ENCODE measurements at places on chromosomes 13 and 19. TPM values are rescaled to one million over a fixed set of nuclear protein-coding genes. Genes with fewer than 3 reads are reported as not detected.

GRCh38 chr13:107289540-107289939, 721.6 kb upstream of the ARGLU1 start:
- DNase-seq = no peak

DNA sequence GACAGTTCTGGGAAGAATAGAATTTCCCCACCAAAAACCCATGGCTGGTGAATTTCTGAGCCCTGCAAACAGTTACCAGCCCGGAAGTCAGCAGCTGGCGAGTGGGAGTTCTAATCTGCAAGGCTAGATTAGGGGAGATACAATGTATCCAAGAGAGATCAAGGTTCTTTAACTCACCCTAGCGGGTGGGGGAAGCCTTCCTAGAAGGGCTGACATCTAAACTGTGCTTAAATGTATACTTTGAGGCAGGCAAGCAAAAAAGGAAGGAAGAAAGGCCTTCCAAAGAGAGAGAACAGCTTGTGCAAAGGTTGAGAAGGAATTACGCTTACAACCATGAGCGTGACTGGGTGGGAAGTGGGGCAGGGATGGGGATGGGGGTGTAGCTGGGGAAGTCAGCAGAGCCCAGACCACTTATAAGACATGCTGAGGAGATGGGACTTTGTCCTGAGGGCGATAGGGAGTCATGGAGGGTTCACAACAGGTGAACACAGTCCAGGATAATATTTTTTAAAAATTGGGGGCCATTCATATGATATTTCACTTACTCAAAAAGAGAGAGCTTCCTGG, 20.8 kb upstream of the ZNRF4 start:
- DNase-seq = no peak

DNA sequence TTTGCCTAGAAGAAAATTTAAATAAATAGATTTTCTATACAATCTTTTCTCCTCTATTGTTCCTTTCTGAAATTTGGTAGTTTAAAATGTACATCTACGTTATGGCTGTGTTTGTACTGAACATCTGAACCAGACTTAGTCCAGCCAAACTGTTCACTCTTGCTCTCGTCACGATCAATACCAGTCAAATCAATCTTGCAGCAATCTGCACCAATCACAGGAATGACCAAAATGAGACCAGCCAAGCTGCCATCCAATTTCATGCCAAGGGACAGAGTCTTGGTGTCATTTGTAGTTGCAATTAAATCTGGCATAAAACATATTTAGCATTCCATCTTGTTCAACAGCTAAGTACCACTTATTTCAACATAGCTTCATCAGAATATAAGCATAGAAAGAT, 156.6 kb downstream of the IRS2 start:
- no peak for DNase-seq

The ZNF625 gene
- total RNA-seq = 5.5 TPM

- no peak for DNase-seq
These were observed 8.1 kb upstream of the CSNK1A1L start for GRCh38 chr13:37113534-37113933.

The NKPD1 gene
- total RNA-seq = 1.0 TPM

The RFPL4AL1 gene
- total RNA-seq = not detected

The TJP3 gene
- 13.0 TPM for total RNA-seq

The FAM124A gene
- total RNA-seq = not detected

The ODAD3 gene
- not detected for total RNA-seq

The URI1 gene
- total RNA-seq = 98.4 TPM

The KLK6 gene
- not detected for total RNA-seq

The SBK2 gene
- not detected for total RNA-seq

The PSG3 gene
- not detected for total RNA-seq

- no peak for DNase-seq
These were observed 2.8 kb upstream of the FOSB start for GRCh38 chr19:45464852-45465441.

DNA sequence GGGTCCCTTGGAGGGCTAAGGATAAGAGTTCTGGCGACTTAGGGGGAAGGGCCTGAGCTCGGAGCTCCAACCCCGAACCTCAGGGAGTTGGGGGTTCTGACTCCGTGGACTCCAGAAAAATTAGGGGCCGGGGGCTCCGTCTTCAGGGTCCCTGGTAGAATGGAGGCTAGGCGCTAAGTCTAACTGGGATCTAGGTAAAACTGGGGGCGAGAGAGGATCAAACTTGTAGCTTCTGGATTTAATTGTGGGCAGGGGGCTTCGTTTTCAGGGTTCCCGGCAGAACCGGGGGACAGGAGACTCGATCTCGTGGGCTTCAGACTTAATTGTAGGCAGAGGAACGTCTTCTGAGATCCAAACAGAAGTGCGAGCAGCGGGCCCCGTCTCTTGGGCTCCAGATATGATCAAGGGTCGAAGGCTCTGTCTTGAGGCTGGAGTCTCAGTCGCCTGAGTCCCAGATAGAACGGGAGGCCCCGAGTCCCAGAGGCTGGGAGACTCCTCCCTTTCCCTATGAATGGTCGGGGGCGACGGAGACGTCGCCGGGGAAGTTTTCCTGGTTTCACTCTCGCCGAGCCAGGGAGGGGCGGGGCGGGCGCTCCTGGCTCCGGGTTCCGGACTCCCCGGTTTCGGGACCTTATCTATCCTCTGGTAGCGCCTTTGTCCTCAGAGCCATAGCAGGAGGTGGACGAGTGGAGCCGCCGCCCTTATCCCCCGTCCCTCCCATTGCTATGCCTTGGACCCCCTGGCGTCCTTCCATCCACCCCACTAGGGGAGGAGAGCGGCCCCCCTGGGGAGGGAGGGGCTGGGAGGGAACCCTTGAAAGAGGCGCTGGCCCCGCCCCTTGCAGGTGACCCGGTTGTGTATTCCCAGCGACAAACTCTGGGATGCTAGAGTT, 1.3 kb downstream of the NECTIN2 start:
- DNase-seq = no peak

The ZNF132 gene
- 10.6 TPM for total RNA-seq

- peak; percentile 55 for DNase-seq
These were observed 367 bp downstream of the MFSD12 start for GRCh38 chr19:3556978-3557460.

The GNG8 gene
- not detected for total RNA-seq

The IGLON5 gene
- not detected for total RNA-seq

- no peak for DNase-seq
These were observed 209.5 kb downstream of the KLF5 start for GRCh38 chr13:73268306-73268705.

DNA sequence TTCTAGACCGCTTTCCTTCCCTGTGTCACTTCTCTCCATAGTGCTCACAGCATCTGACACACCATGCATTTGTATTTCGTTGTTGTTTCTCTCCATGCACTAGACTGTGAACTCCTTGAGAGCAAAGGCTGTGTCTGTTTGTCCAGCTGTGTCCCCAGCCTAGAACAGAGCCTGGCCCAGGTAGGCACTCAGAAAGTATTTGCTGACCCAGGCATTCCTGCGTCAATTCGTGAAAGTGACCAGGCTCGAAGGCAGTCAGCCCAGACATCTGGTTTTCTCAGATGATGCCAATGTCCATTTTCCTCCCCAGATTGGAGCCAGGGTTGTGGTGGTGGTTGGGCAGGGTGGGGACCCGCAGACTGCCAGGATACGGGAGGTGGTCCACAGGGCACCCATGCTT, 164.8 kb downstream of the ZNF536 start:
- no peak for DNase-seq

- DNase-seq = no peak
These were observed 10.4 kb downstream of the GP6 start for GRCh38 chr19:55027472-55028337.

The SPRED3 gene
- 1.8 TPM for total RNA-seq

GRCh38 chr19:49579947-49580263, 451 bp downstream of the NOSIP start:
- no peak for DNase-seq

The CLDN10 gene
- not detected for total RNA-seq

DNA sequence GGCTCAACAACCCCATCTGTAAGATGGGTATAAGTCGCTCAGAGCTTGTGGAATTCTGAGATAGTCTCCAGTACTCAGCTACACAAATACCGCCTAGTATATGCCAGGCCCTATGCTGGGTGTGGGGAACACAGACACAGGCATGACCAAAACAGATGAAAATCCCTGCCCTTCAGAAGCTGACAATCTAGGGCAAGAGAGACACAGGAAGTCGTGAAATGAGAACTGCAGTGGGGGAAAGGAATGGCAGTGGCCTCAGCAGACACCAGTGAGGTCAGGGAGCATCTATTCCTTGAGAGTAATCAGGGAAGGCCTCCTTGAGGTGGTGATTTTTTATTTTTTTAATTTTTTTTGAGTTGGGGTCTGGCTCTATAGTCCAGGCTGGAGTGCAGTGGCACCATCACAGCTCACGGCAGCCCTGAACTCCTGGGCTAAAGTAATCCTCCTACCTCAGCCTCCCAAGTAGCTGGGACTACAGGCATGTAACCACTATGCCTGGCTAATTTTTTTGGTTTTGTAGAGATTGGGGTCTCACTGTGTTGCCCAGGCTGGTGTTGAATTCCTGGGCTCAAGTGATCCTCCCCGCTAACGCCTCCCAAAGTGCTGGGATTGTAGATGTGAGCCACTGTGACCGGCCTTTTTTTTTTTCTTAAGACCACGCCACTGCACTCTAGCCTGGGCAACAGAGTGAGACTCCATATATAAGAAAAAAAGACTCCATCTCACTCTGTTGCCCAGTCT, 3.2 kb downstream of the TMIGD2 start:
- no peak for DNase-seq
